ENCODE measurements at places on chromosomes 4 and X.

DNA sequence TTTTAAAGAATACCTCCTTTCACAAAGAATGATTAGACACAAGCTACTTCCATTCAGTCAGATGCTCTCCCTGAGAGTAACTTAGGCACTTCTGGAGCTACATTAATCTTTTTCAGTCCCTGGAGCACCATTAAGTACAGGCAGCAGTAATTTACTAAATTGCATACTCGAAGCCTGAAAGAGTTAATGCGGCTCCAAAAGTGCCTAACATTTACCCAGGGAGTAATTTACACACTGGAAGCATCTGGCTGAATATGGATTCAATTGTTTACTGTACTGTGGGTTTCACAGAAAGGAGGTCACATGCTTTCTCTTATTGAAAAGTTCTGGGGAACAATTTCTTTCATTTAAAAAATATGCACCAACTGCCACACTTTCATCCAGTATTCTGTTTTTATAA, 260.8 kb upstream of the TENM3 start:
- no peak for DNase-seq

DNA sequence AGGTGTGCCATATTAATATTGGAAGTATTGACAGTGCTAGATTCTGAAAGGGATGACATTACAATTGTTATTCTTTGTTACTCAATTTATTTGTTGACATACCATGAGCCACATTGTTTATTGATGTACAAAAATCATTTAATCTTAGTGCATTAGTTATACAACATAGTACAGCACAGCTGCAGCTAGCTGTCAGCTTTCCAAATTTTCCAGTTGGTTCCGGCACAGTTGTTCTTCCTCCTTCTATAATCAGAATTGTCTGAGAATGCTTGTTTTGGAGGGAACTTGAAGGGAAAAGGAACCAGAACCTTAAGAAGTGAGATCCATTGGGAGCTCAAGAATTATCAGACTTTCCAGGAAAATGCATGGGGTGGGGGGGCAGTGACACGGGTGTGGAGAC, 281.4 kb downstream of the ZIC3 start:
- no peak for DNase-seq

- DNase-seq: no peak
Observed at GRCh38 chr4:31461421-31461820, 741.3 kb downstream of the PCDH7 start.

GRCh38 chr4:159433337-159433736, 330.5 kb downstream of the RAPGEF2 start:
- DNase-seq: no peak

DNA sequence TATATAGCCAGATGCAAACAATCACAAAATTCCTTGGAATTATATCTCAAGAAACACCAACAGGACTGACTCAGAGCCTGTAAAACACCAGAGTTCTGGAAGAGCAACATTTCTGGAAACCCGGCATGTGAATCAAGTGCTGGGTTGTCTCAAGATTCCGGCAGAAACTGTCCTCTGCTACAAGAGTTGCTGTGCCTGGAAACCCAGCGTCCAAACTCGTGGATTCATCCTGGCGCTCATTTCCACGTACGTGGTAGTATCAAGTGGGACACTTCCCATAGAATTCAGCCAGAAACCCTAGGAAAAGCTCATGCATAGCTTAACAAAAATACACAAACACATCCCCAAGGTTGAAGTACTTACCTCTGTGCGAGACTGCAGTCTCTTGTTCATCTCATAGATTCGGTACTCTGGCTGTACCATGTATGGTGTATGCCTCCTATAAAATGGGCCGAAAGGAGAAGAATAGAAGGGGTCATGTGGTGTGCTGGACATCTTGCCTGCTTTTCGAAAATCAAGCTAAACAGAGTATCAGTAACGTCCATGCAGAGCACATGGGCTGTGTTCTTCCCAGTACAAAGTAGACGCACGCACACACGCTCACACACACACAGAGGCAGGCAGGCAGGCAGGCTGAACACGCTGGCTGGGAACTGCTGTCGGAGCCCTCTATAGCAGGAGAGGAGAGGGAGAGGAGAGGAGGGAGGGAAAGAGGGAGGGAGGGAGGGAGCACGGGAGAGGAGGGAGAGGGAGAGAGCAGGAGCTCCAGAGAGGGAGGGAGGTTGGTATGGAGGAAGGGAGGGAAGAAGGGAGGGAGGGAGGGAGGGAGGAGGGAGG, at the start of gene LDB2:
Gene LDB2, minus strand, starts transcription at position 655 of the 837 bp plus-strand sequence.
- no peak for DNase-seq

- DNase-seq: no peak
Observed at GRCh38 chrX:80808881-80809411, 731 bp downstream of the BRWD3 start.

DNA sequence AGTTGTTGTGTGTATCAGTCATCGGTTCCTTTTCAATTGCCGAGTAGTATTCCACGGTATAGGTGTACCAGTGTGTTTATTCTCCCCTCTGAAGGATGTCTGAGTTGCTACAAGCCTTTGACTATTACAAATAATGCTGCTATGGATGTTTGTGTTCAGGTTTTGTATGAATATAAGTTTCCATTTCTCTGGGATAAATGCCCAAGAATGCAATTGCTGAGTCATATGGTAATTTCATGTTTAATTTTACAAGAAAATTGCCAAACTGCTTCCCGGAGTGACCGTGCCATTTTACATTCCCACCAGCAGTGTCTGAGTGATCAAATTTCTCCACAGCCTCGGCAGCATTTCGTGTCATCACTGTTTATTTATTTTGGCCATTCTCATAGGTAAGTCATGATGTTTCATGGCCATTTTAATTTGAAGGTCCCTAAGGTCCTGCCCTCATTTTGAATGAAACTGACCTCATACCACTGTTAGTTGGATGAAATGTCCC, 73.9 kb downstream of the IRF2 start:
- no peak for DNase-seq

GRCh38 chrX:46649421-46650260, 76.1 kb downstream of the CHST7 start:
- DNase-seq: no peak

DNA sequence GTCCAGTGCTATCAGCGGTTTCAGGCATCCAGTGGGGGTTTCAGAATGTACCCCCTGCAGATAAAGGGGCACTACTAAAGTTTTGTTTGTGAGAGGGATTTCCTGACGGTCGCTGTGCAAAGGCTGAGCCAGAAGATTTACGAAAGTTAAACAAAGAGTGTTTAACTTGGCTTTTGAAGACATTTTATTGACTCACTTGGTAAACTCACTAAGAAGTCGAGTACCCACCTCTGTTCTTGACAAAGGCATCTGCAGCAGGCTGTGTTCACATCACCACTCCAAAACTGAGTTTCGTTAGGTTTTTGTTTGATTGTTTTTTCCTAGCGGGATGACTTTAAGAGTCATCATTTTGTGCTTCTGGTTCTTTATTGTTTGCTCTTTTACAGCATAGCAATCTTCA, 143.9 kb upstream of the TBL1X start:
- no peak for DNase-seq

- DNase-seq: peak; percentile 8
Observed at GRCh38 chrX:55867181-55867651, 149.7 kb downstream of the RRAGB start.

DNA sequence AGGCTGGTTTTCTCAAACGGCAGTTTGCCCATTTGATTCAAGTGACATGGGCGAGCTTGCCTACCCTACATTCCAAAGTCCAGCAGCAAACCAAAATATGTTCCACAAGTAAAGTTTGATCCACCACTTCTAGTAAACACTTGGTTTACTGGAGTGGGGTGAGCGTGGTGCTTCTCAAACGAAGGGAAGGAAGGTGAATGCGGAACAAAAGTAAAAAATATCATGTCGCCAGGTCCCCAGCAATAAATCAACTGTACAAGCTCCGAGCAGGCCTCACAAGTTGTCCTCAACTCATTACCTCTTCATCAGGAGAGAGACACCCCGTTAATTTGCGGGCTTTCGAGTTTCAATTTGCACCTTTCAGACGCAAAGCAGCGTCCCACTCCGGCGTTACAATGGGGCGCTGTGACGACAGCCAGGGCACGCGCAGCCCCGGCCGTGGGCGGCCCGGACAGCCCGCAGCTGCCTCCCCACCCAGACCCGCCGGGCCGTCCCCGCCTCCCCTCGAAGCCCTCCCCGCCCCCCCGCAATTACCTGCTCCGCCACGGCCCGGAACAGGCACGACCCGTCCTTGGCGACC, 1.0 kb downstream of the OTUD4 start:
- DNase-seq: peak; percentile 88

DNA sequence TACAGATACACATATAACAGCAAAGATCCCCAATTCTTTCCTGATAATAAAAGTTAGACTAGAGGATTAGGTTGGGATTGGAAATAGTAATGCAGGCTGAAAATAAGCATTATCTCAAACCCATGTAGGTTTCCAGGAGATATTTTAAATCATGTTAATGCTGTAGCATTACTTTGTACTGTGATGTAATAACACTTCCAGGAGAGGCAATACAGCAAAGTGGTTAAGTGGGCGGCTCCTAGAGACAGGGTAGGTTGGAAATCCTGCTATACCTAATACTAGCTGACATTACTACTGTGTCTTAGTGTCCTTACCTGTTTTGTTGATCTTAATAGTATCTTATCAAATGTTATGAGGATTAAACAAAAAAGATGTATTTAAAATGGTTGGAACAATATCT, 9.6 kb downstream of the PAICS start:
- DNase-seq: no peak

Measured in GM20000 (cell line).